ENCODE measurements at places on chromosomes 6 and 20.

GRCh38 chr6:144617191-144617590 lies 332.1 kb downstream of the UTRN start:
- no peak for DNase-seq

DNA sequence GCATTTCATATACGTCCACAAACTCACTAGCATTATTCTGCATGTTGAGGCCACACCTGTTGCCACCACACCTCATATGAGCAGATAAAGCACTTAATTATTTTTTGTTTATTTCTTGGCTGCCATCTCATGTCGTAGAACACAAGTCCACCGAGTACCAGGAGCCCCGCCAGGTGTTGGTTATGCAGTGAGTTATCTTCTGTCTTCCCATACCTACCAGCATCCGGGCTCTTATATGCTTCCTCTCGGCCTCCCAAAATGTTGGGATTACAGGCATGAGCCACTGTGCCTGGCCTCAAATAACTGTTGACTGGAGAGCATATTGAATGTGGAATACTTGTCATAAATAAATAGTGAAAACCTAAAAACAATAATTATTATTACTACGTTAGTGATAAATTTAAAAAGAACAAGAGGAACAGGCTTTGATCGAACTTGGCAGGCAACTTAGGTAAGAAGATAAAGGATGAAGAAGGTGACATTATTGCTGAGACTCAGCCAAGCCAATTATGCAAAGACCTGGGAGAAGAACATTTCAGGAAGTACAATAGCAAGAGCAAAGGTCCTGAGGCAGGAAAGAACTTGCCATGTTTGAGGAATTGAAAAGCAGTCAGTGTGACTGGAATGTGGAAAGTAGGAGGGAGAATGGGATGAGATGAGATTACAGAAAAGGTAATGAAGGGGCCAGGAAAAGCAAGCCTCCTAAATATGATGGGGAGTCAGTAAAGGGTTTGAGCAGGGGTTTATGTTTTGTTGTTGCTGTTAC lies 12.6 kb upstream of the SLC23A2 start:
- DNase-seq, result no peak

GRCh38 chr20:14879020-14879697 lies 541.7 kb upstream of the FLRT3 start:
- DNase-seq, result no peak

DNA sequence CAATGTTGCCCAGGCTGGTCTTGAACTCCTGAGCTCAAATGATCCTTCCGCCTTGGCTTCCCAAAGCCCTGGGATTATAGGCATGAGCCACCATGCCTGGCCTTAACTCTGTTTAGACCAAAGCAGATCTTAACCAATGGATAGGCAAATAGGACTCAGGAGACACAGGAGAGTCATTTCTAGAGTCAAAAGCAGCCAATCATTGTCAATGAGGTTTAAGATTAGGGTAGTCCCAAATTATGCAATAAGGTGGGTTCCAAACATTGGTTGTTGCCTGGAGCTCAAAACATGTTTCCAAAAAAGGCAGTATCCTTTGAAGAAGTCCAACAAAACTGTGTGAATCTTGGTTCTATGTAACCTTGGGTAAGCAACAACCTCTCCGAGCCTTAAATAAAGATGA lies 95.7 kb upstream of the JARID2 start:
- DNase-seq, result no peak

DNA sequence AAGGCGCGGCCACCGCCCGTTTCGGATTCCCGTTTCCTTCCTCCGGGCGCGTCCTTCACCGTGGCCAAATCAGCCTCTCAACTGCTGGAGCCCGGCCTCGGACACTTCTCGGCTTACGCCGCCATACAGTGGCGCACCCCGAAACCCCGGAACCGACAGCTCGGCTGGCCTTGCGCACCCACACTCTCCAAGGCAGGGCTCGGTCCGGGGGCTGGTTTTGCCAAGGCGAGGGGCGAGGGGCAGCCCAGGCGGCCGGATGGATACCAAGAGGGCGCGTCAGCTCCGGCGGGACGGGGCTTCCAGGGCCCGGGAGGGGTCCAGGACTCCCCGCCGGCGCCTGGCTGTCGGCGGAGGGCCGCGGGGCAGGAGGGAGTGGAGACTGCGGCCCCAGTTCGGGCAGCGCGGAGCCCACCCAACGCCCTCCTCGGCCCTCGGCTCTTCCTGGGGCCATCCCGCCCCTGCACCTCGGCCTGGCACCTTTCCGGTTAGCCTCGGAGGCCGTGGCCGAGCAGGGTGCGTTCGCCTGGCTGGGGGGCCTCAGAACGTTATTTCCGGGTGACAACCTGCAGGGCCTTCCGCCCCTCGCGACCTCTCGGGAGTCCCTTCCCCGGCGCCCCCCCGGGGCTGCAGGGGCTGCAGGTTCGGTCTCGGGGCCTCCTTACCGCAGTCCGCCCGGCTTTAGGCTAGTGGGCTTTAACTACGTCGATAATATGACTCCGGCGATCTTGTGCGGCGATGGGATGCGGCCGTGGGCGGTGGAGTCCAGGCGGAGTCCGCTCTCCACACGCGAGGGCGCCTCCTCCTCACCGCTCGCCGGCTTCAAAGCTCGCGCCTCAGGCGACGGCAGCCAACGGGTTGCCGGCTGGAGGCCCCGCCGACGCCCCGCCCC lies 697 bp upstream of the CEP43 start:
- DNase-seq, result no peak

GRCh38 chr6:106087548-106088325 lies 1.6 kb downstream of the PRDM1 start:
- DNase-seq, result no peak
